ENCODE measurements at places on chromosomes 4 and X. TPM values are rescaled to one million over a fixed set of nuclear protein-coding genes. Genes with fewer than 3 reads are reported as not detected.

Gene MOSPD2
- 18.6 TPM for polyA plus RNA-seq

- DNase-seq: no peak
Observed at GRCh38 chrX:154349979-154350378, 24.5 kb downstream of the FLNA start.

- DNase-seq: no peak
Observed at GRCh38 chrX:79078114-79078513, 66.4 kb upstream of the GPR174 start.

GRCh38 chr4:111127841-111128240 is 505.0 kb upstream of the PITX2 start:
- DNase-seq: no peak

- no peak for DNase-seq
Observed at GRCh38 chrX:19673375-19674040, 158.2 kb upstream of the MAP3K15 start.

GRCh38 chrX:101385795-101386541 is at the start of gene BTK:
Gene BTK (minus strand): TSS chrX:101386191. CDS start chrX:101375284, 10,907 bp downstream.
- DNase-seq: no peak

- no peak for DNase-seq
Observed at GRCh38 chrX:140762061-140762460, 52.5 kb downstream of the LINC00632 start.

Gene SLC25A31
- not detected for polyA plus RNA-seq

DNA sequence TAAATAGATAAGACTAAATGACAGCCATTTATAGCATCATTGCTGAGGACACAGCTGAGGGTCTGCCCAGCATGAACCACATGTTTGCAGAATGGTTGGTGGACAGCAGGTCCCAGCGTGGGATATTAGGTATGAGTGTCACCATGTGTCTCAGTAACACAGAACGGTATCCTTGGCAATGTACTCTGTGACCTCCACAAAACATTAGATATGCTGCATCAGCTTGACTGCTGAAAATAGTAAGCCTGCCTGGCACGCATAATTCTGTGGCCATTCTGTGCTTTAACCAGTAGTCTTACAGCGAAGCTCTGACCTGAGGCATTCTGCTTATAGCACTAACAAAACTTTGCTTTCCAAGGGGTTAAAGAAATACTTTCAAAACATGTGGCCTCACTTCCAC is 32.0 kb downstream of the LIMCH1 start:
- no peak for DNase-seq
